ENCODE measurements at places on chromosomes 4 and X.

GRCh38 chr4:73378887-73379286, 25.2 kb upstream of the ALB start:
- no peak for DNase-seq

DNA sequence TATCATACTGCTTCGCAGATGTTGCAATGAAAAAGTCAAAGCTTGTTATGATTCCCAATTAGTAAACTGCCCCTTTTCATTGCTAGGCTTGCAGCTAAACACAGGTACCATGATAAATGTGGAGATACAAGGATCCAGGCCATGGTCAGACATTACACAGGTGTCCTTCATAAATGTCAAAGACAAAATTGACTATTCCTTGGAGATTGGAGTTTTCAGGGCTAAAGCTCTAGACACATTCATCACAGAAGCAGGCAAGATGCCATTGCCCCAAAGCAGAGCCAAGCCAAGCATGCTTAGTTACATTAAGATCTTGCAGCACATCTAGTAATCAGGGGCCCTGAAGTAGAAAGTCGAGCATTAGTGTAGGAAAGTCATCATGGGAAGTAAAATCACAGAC, 111.3 kb upstream of the INTU start:
- no peak for DNase-seq

DNA sequence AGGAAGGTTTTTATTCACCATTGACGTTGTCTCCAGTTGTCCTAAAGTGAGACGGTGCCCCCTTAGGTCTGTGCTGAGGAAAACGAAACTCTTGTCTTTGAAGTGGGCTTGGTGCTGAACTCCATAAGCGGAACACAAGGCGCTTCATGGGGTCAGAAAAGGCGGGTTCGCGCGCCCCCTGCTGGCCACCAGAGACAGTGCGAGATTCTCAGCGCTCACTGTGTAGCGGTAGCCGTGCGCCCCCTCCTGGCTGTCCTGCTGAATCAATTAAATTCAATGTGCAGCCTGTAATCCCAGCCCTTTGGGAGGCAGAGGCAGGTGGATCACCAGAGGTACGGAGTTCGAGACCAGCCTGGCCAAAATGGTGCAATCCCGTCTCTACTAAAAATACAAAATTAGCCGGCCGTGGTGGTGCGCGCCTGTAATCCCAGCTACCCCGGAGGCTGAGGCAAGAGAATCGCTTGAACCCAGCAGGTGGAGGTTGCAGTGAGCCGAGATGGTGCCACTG, 64.1 kb downstream of the RLIM start:
- peak; percentile 86 for DNase-seq

DNA sequence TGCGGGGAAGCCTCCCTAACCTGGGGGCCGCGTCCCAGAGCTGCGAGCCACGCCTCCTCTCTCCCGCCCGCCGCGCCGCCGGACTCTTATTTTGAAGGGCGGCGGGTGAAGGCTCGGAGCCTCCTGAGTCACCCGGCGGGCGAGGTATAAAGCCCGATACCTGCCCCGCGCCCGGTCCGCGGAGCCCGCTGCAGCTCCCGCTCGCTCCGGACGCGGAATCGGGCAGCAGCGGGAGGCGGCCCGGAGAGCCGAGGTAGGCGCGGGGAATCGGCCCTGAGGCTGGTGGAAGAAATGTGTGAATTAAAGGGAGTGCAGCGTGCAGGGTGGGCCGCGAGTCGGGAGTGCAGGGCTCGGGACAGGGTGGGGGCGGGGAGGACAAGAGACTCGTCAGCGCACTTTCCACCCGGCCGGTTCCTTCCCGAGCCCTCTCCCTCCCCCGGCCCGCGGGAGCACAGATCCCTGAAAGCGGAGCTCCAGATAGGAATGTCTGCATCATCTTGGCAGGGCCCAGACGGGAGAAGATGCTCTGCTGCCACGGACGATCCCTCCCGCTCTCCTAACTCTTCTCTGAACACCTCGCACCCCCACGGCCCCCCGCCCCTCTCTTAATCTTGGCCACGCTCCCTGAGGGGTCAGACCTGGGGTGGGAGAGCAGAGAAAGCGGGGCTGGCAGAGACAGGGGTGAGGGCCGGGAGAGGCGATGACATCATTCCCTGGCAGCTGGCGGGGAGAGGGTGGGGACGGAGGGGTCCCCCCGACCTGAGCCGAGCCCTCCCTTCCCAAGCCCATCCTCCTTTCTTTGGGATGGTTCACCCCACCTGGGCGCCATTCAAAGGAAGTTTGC, 177.9 kb downstream of the CBR4 start:
- peak; percentile 81 for DNase-seq

- no peak for DNase-seq
Measured at GRCh38 chr4:4254666-4255065, 6.6 kb upstream of the TMEM128 start.

- no peak for DNase-seq
Measured at GRCh38 chr4:141154725-141155124, 21.5 kb upstream of the RNF150 start.

DNA sequence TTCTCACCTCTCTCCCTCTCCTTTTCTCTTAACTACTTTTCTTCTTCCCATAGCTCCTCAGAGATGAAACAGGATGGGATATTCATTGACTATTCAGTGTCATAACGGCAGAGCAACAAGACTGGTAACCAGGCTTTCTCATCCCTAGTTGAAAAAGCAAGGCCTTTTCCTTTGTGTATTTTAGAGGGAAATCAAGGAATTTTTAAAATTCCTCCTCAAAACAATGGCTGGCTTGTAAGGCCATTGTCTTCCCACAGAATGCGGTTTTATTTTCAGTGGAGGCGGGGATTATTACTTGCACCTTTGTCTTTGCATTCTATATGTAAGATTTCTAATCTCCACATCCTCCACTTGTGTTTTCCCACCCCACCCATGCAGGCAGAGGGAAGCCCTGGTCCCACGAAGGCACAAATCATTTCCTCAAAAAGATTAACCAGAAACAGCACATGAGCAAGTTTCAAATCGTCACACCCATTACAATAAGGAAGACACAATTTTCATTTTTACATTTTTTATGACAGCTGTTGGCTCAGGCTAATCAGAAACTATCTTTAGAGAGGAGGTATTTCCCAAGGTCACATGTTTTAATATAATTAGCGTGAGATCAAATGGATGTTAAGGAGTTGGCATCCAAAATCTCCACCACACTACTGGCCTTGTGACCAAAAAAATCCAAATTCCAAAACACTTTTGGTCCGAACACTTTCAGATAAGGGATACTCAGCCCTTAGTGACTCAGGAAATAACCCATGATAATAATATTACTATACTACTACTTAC, 53.0 kb upstream of the KDR start:
- DNase-seq: no peak

DNA sequence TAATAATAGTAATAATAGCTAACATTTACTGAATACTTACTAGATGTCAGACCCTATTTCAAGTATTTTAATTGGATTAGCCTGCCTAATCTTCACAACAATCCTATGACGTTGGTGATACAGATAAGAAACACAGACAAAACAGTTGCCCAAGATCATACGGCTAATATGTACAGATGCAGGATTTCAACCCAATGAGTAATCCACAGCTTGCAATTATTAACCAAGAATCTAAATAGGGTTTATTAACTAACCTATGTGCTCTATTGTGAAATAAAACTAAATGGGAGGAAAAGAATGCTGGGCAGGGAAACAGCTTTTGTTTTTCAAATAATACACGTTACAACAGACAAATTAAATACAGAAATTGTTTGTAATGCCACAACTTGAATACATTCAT, 23.4 kb downstream of the FBXO8 start:
- DNase-seq: peak; percentile 7

DNA sequence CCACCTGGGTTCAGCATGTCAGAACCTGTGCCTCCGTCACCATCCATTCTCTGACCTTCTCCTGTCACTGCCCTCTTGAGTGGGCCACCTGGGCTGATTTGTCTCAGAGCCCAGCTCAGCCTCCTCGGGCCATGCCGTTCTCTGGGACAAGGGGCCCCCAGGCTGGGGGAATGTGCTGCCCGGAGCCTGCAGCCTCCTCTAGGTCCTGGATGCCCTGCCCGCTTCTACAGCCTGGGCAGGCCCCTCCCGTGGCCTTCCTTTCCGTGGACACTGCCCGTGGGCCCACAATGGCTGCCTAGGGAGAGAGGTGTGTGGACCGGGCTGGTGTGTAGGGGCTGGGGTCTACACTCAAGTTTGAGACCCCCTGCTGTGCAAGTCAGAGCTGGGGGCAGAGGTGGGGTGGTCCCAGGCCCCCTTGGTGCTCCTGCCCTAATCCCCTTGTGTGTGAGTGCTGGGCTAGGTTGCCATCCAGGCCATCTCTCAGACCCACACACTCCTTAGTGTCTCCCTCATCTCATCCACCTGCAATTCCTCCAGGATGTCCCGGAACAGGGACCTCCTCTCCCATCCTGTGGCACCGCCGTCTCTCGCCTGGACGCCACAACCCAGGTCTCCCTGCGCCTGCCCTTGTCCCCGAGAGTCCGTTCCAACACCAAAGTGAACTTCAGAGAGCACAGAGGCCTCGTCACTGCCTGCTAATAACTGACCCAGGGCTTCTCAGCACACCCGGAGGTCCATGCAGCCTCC, 12.4 kb downstream of the PSAPL1 start:
- no peak for DNase-seq

GRCh38 chrX:45750639-45751038, 550.0 kb upstream of the DIPK2B start:
- DNase-seq: no peak

- DNase-seq: no peak
Measured at GRCh38 chr4:94516999-94517398, 65.3 kb downstream of the PDLIM5 start.

DNA sequence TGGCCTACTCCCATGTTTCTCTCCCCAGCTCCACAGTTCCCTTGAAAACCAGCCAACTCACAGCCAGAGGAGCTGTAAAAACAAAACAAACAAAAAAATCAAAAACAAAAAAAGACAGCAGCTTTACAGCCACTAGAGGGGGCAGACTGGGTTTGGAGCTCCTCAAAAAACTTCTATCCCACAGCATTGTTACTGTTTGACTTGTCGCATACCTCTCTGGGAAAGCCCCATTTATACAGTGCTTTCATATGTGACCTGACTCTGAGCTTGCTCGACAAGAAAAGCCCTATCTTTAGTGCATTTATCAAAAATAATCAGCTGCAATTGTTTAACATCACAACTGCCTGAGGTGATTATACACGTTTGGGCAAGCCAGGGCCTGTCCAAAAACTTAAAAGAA, 21.6 kb downstream of the TSPAN6 start:
- peak; percentile 40 for DNase-seq

DNA sequence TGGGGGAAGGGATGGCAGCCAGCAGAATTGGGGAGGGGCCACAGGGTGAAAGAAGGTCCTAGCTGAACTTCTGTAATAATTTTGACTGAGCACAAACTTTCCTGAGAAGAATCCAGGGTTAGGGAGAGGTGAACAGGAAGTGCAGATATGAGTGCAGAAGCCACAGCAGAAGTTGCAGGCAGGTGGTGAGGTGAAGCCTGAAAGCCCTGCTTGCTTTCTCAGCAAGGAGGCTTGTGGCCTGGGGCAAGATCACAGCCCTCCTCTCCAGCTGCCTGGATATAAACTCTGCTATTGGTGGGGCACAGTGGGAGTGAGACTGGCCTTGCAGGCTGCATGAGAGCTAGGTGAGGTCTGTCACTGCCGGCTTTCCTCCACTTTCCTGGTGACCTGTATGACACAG, 44.1 kb upstream of the UPRT start:
- no peak for DNase-seq

- DNase-seq: no peak
Measured at GRCh38 chrX:109760209-109760921, 27.3 kb upstream of the ACSL4 start.

GRCh38 chr4:16205298-16206164, 20.7 kb downstream of the TAPT1 start:
- DNase-seq: no peak

GRCh38 chr4:147633113-147633512, 15.9 kb downstream of the TMEM184C start:
- no peak for DNase-seq

GRCh38 chrX:53284684-53285447, 3.5 kb upstream of the IQSEC2 start:
- DNase-seq: peak; percentile 69

- no peak for DNase-seq
Measured at GRCh38 chr4:2296631-2297601, 35.0 kb upstream of the MXD4 start.

DNA sequence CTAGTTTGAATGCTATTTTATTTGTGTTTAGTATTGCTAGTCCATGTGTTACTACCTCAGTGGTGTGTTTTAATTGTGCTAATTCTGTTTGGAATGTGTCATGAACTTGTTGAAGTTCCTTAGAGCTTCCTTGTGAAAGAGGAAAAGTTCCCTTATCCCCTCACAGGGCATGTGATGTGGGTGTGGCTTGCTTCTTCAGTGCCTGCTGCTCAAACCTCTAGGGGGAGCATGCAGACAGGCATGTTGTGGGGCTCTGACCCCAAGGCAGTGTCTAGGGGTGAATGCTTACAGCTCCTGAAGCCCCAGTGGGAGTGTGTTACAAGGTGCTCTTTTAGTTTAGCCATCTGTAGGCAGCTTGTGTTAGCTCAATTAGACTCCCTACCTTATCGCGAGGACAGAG, 86.5 kb downstream of the MAGED4 start:
- DNase-seq: peak; percentile 11

DNA sequence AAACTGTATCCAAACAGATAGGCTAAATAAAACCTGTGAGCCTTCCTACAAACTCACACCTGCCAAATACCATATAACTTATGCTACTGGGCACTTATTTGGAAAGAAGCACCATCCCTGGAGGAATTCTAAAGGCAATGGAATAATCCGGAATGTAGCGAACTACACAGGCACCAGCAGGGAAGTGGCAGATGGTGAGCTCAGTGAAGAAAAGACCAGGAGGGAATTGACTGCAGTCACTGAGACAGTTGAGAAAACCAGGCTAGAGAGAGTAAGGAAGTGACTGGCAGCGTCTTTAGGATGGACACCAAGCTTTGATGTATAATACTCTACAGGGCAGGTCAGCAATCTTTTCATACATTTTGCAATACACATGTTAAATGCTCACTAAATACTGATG, 16.3 kb downstream of the NDNF start:
- DNase-seq: no peak

DNA sequence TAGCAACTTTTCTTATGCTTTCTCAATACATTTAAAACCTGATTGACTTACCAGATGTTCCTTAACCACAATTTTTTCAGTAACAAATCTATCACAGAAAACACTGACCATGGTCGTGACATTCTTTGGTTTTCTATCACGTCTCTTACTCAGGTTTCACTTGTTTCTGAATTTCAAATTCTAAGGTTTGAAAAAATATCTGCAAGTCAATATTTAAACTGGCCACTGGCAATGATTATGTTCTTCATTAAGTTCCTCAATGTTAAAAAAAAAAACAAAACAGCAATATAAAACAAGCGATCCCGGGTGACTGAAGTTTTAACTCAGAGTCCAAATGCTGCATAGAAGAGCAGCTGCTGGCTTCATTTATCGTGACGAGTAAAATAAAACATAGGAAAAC, 128.9 kb downstream of the RBM47 start:
- no peak for DNase-seq

- DNase-seq: no peak
Measured at GRCh38 chr4:80918004-80918403, 112.5 kb upstream of the BMP3 start.

GRCh38 chr4:53688186-53688790, 97.0 kb upstream of the LNX1 start:
- DNase-seq: peak; percentile 87
